T-helper 17 cell (primary cell): ENCODE measurements at places on chromosomes 6 and 20. TPM values are rescaled to one million over a fixed set of nuclear protein-coding genes. Genes with fewer than 3 reads are reported as not detected.

DNA sequence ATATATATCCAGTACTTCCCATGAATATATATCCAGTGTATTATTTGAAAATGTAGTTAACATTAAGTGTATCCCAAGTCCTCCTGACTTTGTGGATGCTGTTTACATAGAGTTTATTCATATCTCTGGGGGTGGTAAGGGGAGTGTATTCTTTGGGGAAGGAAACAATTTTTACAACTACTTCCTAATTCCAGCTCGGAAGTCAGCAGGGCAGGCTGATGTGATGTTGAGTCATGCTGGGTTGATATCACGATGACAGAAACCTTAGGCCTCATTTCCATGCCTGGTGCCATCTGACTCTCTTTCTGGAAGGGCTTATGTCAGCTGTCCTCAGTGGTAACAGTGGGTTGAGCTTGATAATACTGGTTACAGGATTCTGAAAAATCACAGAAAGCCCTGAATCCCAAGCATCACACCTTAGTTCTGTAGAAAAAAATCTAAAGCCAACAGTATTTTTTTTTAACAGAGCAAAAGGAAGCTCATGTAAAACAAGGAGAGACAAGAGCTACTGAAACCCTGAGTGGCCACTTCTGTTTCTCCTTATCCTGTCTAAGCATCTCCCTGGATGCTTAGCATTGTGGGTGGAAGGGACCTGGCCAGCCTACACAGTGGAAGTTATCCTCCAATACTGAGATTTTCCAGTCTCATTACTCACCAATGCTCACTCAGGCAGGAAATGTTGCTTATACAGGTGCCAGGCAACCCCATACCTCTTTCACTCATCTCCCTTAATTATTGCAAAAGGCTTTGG lies 75.2 kb upstream of the IYD start:
- peaks cover 3% of the 10 kb centered on the region for H3K36me3 ChIP-seq
- peaks cover 18% of the 10 kb centered on the region for H3K27me3 ChIP-seq
- H3K4me1 ChIP-seq, result no peaks in the 10 kb centered on the region

DNA sequence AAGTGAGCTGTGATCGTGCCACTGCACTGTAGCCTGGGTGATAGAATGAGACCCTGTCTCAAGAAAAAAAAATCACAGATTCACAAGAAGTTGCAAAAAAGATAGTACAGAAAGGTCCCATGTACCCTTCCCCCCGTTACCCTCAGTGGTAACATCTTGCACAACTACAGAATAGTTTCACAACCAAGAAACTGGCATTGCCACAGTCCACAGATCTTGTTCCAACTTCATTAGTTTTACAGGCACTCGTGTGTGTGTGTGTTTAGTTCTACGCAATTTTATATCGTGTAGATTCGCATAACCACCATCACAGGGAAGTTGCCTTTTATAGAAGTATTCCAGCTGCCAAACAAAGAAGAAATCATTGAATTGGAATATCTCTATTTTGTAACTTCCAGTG lies 19.1 kb downstream of the SPATA2 start:
- H3K4me3 ChIP-seq, result no peak overlapping the region
- no peaks in the 10 kb centered on the region for H3K36me3 ChIP-seq
- H3K4me1 ChIP-seq, result peaks cover 19% of the 10 kb centered on the region

HLA-DPA1 gene
- 62.0 TPM for total RNA-seq

RBM24 gene
- 0.15 TPM for total RNA-seq
